Osteoblast (primary cell): ENCODE measurements at places on chromosomes 12 and 14. TPM values are rescaled to one million over a fixed set of nuclear protein-coding genes. Genes with fewer than 3 reads are reported as not detected.
A peak's percentile ranks its signal among the peaks of the same experiment; 100 is the strongest.

The KCNC2 gene
- total RNA-seq = not detected in 2 replicates

The GPRC5A gene
- 2.7 and 4.7 TPM in 2 replicates for total RNA-seq

The STAC3 gene
- 0.36 and 0.59 TPM in 2 replicates for total RNA-seq

The ARMH4 gene
- 10.9 and 14.1 TPM in 2 replicates for total RNA-seq

The ABHD12B gene
- total RNA-seq = not detected in 2 replicates

GRCh38 chr12:31119192-31119802 lies 45.6 kb downstream of the DDX11 start:
- peak; percentile 85 for DNase-seq

GRCh38 chr12:104534857-104535248 lies 78.1 kb downstream of the CHST11 start:
- DNase-seq = no peak

GRCh38 chr12:58930770-58931324 lies 10.5 kb upstream of the LRIG3 start:
- DNase-seq = no peak

GRCh38 chr12:77031745-77032144 lies 33.6 kb downstream of the E2F7 start:
- peak; percentile 46 for DNase-seq

DNA sequence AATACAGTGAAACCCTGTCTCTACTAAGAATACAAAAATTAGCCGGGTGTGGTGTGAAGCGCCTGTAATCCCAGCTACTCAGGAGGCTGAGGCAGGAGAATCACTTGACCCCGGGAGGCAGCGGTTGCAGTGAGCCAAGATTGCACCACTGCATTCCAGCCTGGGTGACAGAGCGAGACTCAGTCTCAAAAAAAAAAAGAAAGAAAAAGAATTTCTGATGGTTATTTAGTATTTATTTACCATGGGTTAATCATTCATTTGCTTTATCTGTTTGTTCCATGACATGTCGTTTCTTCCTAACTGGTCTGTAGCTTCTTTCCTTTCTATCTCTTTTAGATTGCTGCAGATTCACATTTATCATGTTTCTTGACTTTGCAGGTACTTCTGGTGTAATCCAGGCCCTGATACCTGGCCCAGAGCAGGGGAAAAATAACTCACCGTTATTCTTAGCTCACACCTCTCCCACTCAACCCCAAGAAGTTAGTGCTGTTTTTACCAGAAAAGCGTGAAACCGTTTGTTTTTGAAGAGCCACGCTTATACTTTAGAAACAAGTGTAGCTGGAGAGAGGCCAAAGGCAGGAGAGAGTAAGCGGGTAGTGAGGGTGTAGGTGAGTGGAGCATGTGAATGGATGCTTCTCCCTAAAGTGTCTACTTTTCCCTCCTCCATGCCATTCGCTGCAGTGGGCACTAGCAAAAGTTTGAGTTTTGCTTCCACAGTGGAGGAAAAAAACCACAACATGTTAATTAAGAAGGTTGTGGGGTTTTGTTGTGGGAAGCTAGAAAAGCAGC lies 45.4 kb downstream of the SRGAP1 start:
- DNase-seq = peak; percentile 25
